ENCODE measurements at places on chromosomes 4 and X.
A peak's percentile ranks its signal among the peaks of the same experiment; 100 is the strongest.

- no peak for DNase-seq
Observed at GRCh38 chr4:26570596-26570995, 13.3 kb upstream of the TBC1D19 start.

DNA sequence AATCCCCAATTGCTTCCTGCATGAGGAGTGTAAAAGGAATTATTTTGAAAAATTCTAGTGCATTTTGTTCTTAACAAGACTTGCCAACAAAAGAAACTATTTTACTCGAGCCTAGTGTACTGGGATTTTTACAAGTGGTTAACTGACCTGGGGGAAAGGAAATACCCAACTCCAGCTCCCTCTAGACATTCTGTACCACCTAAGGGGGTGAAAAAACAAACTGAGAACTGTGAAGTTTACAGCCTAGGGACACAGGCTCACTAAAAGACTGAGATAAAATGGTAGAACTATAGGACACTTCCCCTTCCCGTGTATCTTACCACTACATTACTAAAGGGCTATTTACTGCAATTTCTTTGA is 2.6 kb upstream of the ADH5 start:
- no peak for DNase-seq

DNA sequence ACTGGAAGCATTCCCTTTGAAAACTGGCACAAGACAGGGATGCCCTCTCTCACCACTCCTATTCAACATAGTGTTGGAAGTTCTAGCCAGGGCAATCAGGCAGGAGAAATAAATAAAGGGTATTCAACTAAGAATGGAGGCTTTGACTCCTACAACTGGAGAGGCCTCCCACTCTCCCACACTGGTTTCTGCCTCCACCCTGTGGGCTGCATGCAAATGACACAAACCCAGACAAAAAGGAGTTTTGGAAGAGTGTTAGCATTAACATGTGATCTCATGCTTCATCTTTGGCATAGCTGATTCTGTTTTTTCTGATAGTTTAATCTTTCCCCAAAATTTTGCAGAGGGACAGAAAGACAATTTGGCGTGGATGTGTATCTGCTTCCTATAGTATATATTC is 80.8 kb upstream of the IQCM start:
- DNase-seq: no peak

- DNase-seq: no peak
Observed at GRCh38 chr4:149029056-149029651, 586.9 kb upstream of the NR3C2 start.

GRCh38 chr4:25936696-25937095 is 22.7 kb downstream of the SMIM20 start:
- no peak for DNase-seq

- DNase-seq: no peak
Observed at GRCh38 chr4:82621251-82621650, 59.5 kb upstream of the TMEM150C start.

DNA sequence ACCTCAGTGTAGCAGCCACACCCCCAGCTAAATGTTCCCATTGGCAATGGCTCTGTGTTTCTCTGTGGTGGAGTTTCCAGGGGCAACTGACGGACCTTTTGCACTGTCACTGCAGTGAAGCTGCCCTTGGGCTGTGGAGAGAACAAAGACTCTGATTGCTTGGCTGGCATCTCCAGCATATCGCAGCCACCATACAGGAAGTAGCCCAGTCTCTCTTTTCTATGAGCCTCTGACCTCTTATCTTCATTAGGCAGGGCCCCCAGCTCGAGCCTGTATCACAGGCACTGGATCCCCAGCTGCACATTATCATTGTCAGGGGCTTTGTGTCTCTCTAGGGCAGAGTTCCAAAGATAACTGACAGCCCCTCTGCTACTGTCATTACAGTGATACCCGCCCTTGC is 483.5 kb downstream of the ARAP2 start:
- DNase-seq: no peak

GRCh38 chr4:126071346-126072333 is 756.9 kb downstream of the FAT4 start:
- DNase-seq: no peak

DNA sequence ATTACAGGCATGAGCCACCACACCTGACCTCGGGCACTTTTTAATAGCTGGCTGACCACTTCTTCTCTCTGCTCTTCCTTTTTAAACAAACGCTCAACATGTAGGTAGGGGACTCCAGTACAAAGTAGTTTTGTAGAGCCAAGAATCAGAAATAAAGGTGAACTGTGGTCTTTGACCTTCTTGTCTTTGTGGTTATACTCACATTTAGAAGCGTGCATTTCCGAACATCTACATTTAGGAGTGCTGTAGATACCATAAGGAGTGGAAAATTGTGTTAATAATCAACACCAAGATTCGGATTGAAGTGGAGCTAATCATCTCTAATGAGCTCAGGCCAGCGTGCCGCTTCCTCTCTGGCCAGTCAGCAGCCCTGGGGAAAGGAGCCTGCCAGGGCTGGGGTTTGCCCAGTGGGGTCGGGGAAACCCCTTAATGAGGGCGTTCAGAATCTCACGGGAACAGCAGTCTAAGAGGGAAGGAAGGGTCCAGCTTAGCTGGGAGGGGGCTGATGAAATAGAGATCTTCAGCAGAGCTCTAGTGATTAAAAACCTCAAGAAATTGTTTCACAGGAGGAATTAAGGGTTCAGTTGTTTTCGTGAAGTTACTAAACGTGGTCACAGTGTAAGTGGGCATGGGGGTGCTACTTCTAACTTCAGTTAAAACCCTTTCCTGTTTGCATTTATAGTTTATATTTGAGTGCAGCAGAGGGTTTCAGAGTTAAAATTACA is 81.2 kb downstream of the GAB1 start:
- no peak for DNase-seq

DNA sequence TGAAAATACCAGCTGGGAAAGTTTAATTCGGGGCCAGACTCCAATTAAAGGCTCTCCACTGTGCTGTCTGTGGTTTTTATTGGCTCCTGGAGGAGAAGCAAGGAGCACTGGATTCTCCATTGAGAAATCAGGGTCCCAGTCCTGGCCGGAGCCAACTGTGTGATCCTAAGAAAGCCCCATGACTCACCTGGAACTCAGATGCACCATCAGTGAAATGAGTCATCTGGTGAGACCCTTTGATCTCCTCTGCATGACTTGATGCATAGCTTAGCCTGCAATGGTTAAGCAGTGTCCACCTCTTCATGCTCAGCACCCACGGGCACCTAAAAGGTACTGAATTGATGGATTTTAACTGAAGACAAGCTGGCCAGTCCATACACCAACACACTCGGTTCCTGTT is 119.2 kb upstream of the VCX3B start:
- no peak for DNase-seq

DNA sequence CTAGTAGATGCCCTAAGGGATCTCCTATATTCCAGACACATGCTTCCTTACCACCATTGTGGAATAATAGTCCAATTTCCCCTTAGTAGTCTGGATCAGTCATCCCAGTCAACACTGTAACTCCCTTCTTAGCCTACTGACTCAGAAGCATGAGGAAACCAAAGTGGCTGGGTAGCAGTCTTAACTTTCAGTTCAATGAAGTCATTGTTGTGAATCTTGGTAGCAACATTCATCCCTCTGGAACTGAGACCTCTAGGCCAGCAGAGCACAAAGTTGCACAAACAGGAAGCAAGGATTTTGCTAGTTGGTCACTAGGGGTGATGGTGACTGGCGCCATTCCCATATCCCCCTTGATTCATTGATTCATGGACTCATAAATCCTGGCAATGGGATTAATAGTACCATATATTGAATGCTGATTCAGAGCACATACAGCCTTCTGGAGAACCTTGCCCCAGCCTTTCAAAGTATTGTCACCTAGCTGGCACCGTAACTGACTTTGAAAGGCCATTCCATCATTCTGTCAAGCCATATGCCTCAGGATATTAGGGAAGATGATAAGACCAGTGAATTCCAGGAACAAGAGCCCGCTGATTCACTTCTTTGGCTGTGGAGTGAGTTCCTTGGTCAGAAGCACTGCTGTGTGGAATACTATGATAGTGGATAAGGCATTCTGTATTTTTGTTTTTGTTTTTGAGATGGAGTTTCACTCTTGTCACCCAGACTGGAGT is 19.7 kb upstream of the GPAT3 start:
- no peak for DNase-seq

DNA sequence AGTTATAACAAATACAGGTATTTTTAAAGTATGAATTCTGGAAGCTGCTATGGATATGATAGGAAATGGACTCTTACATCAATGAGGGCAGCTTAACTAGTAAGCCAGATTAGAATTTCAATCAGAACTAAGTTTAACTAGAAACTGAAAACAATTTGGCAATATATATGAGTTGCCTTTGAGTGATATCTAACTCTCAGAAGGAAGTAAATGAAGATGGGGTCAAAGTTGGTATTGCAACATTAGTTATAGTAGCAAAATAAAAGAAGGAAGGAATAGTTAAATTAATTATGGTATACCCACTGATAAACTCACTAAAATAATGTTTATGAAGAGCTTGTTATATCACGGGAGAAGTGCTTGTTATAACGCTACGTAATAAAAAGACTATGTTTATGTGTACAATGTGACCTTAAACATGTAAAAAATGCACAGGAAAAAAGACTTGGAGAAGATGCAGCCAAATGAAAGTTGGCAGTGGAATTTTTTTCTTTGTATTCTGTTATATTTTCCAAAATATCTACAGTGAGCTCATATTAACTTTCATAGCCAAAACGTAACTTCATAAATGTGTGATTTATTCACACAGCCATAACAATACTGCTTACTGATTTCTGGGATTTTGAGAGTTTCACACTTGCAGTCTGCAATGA is 34.5 kb downstream of the PHKA2 start:
- no peak for DNase-seq

DNA sequence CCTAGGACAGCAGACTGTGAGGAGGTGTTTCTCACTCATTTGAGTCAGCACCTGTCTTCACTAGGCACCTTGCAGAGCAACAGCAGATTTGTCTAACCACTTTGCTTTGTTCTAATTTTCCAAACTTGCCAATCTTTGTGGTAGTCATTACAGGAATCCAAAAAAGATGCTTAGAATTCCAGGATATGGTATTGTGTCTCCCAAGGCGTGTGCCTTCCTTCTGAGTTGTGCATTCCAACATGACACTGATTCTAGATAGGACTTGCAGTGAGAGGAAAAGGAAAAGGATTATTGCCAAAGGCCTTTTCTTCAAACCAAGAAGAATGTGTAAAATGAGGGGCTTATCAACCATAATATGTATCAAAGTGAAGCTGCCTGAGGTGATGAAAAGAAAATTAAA is 126.2 kb downstream of the MAPK10 start:
- DNase-seq: no peak

DNA sequence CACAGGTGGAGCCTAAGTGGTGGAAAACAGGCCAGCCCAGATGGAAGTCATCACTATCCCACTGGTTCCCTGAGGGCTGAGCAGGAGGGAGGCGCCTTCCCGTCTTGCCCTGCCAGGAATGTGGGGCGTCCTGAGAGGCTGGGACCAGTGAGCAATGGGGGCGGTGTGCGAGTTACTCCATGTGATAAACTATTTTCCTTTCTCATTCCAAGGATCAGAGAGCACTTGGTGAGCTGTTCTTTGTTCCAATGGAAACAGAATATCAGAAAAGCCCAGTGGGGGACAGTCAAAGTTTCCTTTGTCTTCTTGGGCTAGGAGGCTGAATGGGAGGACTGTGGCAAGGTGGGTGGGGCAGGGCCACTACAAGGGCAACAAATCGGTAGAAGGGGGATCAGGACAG is 86.2 kb downstream of the NHSL2 start:
- DNase-seq: peak; percentile 41
